ENCODE measurements at places on chromosomes 2 and 18.

- DNase-seq: no peak
Measured at GRCh38 chr2:12090590-12090989, 344.2 kb downstream of the LPIN1 start.

DNA sequence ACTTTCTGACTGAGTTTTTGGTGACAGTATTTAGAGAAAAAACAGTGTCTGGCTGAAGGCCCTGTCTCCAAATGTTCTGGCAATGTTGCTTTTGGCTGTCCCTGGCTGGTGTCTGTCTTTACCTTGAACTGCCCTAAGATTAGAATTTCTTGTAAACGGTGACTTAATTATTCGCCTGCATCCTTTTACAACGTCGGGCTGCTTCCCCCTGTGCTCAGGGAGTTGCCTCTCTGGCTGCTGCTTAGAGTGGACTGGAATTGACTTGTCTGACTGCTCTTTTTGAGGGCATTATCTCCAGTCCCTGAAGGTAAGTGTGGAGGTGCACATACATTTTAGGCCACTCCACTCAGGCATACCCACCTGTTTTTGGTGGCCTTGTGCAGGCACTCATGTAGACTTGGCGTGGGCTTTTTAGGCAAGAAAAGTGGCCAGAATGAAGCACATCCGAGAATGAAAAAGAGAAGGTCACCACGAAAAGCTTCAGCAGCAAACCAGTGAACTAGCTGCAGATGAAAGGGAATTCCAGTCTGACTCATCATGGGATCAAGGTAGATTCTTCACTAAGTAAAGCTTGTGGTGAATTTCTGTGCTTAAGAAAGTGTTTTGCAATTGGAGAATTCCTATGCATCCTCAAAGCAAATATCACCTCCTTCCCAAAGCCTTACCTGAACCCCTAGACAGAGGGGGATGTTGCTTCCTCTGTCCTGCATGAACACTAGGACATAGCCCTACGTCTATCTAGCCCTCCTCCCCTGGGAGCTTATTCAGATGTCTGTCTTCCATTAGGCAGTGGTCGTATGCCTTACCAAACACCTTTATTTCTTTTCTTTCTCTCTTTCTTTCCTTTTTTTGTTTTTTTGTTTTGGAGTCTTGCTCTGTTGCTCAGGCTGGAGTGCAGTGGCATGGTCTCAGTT, 230.3 kb upstream of the TRIB2 start:
- DNase-seq: no peak

DNA sequence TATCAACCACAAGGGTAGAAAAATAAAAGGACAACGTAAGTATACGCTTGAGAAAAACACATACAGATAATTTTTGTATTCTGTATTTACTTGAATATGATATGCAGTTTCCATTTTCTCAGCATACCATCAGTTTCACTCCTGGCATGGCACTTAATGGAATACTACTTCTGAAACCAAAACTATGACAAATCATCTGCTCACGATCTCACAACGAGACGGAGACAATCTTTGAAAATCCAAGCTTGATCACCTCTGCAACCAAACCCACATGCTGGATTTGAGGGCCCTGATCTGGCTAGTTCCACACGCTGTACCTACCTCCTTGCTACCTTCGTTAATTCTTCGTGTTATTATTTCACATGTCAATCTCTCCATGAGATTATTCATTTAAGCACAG, 387.6 kb downstream of the NBAS start:
- DNase-seq: no peak

DNA sequence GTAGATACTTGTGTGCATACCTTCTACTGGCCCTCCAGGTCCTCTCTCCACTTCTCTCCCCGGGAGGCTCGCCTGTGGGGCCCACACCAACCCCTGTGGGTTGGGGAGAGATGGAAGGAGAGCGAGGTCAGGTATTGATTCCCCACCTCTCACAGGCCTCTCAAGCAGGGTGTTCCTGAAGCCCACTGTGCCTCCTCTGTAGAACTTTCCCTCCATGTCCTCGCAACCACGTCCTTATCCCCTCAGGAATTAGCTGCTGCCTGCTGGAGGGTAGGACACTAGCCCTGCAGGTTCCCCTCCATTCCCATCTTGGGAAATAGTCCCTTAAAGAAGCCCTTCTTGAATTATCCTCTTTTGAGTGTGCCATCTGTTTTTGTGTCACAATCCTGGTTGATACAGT, 38.9 kb upstream of the KLF11 start:
- no peak for DNase-seq

GRCh38 chr2:226080334-226080733, 680.8 kb downstream of the NYAP2 start:
- no peak for DNase-seq

DNA sequence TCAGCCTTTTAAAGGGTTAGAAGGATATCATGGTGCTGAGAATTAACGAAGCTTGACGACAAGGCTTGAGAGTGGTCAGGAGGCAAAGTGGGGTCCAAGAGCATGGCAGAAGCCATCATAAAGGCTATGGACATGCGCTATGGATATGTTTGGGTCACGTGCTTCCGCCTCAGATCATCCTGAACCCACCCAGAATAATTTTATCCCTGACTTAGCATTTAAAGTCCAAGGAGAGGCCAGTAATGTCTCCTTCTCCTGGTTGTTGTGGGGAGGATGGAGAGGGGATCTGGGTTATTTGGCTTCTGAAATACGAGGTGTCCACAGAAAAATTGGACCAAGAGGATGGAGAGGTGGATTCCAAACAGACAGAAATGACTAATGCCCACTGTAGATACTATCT, 38.8 kb upstream of the RBMS1 start:
- DNase-seq: no peak

DNA sequence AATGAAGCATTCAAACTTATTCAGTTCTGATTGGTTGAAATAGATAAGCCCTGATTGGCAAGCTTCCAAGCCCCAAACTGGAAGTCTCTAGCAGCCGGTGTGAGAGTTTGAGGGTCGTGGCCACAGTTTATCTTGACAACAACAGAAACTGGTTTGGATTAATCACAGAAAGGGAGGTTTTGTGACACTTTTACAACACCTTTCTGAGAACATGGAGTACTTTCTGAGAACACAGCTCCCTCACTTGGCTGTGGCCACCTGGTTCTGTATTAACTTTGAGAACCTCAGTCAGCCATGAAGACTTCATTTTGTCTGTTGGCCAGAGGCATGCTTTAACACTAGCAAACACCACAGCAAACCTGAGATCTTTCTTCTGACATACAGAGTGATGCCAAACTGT, 280.7 kb upstream of the VWC2L start:
- no peak for DNase-seq

DNA sequence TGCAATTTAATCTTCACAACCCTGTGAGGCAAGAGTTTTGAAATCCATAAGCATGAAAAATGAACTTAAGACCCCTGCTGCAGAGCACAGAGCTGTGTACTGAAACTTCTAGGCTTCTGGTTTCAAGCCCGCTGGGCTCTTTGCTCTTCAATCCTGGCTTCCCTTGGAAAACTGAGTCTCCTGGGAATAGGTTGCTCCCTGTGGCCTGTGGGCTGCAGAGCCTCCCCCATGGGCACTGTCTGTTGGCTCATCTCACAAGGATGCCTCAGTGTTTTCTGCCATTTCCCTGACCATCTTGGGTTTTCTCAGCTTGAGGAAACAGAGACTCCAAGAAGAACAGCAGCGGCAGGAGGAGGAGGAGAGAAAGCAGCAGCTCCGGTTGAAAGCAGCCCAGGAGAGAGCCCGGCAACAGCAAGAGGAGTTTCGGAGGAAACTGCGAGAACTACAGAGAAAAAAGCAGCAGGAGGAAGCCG, 44.5 kb downstream of the SUMO1 start:
- no peak for DNase-seq

All from stimulated activated CD4-positive, alpha-beta T cell treated with anti-CD3 and anti-CD28 coated beads, Interleukin-1b, Interleukin-23, amount 100 ng/mL, for 24 hours (primary cell).